ENCODE measurements at places on chromosomes 3 and 15.

- no peak for DNase-seq
These were observed 96.0 kb downstream of the LSM3 start for GRCh38 chr3:14274612-14274936.

DNA sequence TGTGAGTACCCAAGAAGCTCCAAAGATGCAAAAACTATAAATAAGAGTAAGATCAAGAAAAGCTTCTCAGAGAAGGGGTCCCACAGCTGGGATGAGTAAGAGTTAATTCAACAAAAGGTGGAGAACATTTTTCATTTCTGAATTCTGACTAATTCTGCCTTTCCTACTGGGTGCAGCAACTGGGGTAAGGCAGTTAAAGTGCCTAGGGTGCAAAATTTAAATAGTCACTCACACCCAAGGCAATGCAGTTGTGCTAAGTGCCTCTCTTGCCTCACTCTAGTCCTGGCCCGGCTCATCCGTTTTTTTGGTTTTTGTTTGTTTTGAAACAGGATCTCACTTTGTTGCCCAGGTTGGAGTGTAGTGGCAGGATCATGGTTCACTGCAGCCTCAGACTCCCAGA is 240.2 kb downstream of the TP63 start:
- DNase-seq, result no peak

- no peak for DNase-seq
These were observed 62.5 kb downstream of the LRTM1 start for GRCh38 chr3:54865316-54865715.

DNA sequence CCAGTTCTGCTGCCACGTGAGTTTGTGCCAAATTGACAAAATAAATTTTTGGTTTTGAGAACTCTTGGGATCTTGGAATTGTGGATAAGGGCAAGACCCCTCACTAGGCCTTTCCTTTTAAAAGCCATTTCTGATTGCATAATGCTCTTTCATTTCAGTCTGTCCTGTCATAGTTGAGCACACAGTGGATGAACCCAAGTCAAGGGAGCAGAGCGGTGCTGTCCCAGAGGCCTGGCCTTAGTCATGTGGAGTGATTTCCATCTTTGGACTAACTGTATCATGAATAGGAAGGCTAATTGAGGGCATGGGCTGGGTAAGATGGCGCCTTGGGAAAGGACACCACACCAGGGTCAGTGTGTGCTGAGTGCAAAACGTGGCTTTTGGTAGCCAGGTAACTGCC is 304.0 kb downstream of the UACA start:
- no peak for DNase-seq

GRCh38 chr3:181699171-181699903 is 12.4 kb upstream of the SOX2 start:
- DNase-seq, result peak; percentile 94

DNA sequence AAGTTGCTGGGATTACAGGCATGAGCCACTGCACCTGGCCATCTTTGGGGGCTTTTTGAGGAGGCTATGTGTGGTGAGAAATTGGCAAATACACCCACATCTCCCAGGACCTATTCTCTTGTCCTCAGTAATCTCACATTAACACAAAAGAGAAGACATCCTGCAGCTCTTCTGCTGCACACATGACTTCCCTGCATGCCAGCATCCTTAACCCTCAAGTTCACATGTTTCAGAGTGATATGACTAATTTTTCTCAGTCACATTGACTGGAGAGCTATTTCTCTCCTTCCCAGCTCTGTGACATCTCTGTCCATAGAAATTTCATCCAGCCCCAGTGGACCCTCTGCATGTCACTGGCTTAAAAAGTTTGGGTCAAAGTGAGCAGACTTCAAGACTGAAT is 1.9 kb upstream of the SKIC8 start:
- no peak for DNase-seq

GRCh38 chr3:63060412-63060811 is 185.2 kb upstream of the CADPS start:
- DNase-seq, result no peak

DNA sequence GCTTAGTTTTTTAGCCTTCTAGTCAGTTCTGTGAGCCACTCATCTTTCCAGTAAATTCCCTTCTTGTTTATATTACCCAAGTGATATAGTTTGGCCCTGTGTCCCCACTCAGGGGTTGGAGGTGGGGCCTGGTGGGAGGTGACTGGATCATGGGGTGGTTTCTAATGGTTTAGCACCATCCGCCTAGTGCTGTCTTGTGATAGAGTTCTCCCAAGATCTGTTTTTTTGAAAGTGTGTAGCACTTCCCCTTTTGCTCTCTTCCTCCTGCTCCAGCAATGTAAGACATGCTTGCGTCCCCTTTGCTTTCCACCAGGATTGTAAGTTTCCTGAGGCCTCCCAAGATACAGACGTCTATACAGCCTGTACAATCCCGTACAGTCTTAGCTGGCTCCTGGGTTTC is 53.7 kb upstream of the INO80 start:
- no peak for DNase-seq

- peak; percentile 92 for DNase-seq
These were observed 1.8 kb upstream of the ROPN1B start for GRCh38 chr3:125967156-125967555.

DNA sequence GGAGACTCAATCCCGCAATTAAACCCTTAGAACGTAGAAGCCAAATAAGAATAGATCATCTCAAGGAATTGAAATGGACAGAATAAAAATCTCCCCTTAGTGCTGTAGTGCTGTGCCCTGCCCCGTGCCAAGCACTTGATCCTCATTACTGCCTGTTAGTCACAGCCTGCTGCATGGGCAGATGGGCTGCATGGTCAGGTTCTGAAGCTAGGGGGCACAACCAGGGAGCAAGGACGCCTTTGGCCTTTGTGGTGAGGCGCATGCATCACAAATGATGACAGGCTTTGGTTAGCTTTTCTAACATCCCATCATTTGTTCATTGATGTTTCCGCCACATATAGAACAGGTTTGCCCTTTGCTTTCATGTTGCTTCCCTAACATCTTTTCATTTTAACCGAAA is 336.3 kb upstream of the ADAMTS9 start:
- DNase-seq, result no peak

DNA sequence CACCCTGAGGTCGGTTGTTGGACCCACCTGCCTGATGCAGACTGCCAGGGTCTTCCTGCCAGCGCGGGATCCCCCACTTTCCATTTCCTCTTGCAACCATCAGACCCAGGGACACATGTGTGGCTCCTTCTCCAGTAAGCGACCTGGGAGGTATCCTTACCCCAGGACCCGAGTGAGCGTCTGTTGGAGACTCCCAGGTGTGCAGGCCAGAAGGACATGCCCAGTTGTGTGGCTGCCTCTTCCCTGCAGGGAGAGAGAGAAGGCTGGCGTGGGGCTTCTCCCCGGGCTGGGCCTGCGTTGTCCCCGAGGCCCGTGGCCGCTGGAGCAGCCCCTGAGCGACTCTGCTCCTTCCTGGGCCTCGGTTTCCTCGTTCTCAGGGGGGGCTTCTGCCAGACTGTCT is 56.8 kb downstream of the APBA2 start:
- DNase-seq, result no peak

GRCh38 chr15:40942878-40943277 is 10.4 kb upstream of the CHAC1 start:
- DNase-seq, result no peak
